ENCODE measurements at places on chromosomes 4 and X.

GRCh38 chrX:124042042-124042441 is 80.5 kb downstream of the STAG2 start:
- DNase-seq = no peak

DNA sequence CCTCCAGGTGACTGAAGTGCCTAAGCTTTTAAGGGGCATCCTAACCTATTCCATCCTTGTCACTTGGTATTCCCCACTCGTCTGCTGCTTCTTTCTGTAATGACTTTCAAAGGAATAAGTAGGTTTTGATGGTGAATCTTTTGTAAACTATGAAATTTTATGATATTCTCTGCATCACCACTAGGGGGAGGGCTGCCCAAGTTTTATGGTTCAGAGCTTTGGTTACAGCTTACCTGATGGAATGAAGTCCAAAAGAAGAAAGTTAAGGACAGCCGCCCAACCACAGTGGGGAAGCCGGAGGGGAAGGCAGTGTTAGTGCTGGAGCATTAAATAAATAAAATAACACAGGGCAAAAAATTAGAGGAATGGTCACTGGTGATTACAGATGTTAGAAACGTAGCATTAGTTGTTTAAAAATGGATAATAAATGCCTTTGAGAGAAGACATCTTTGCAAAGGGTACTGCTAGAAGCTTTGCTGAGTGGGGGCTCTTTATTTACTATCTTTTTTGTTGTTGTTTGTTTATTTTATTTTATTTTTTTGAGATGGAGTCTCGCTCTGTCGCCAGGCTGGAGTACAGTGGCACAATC is 204.9 kb downstream of the GBA3 start:
- no peak for DNase-seq

DNA sequence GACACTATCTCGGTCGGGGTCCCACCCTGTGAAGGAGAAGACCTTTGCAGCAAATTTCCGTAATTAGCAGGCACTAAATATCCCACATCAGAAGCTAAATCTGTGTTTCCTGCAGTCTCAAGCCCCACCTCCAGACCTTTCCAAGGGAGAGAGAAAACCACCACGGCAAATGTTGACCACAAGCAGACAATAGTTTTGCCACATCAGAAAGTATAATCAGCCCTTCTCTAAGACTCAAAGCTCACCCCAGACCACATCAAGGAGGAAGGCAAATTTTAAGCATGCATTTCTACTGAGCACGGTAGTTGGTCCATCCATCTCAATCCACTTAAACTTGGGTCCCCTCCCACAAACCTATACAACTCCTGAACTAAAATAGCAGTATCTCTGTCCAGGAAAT is 398.5 kb downstream of the GPM6A start:
- DNase-seq = no peak

DNA sequence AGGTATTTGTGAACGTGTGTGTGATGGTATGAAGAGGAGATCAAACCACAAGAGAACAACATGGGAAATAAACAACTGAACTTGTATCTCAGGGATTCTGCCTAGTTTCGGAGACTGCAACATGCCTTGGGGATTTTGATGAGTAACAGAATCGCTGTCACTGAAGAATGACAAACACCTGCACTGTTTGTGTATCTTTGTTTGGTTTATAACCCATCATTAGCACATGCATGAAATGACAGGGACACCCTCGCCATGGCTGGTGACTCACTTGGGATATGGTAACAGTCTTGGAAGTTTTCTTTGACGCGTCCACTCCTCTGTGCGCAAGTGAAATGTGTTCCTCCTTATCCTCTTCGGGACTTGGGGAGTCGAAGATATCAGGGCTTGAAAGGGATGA is 30.3 kb upstream of the MAP3K15 start:
- DNase-seq = no peak

DNA sequence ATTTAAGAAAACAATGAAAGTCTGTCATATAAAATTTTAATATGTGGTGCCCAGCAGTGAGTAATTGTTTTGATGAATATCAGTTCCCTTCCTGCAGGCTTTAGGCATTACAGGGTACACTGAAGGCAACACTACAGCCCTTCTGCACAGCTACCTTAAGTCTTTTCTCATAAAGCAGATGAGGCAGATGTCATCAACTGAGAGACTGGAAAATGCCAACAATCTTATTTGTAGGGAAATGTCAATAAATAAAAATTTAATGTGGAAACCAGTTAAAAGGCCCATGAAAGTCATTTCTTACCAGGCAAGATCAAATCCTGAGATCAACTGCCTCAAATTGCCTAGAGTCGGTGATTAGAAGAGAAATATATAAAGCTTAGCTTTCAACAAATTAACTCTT is 193.4 kb upstream of the NWD2 start:
- DNase-seq = no peak

- no peak for DNase-seq
Measured at GRCh38 chrX:14505648-14506047, 23.7 kb upstream of the GLRA2 start.

- no peak for DNase-seq
Measured at GRCh38 chr4:87109121-87109520, 111.3 kb downstream of the KLHL8 start.

DNA sequence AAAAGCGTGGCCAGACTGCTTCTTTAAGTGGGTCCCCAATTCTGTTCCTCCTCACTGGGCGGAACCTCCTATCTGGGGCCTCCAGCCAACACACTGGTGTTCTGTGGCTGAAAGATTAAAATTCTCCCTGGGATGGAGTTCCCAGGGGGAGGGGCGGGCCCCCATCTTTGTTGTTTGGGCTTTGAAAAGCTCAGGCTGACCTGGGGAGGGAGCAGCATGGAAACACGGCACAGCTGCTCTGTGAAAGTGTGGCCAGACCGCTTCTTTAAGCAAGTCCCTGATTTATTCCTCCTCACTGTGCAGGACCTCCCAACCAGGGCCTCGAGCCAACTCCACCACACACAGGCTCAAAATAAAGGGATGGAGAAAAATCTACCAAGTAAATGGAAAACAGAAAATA is 219.5 kb downstream of the TMEM47 start:
- no peak for DNase-seq

DNA sequence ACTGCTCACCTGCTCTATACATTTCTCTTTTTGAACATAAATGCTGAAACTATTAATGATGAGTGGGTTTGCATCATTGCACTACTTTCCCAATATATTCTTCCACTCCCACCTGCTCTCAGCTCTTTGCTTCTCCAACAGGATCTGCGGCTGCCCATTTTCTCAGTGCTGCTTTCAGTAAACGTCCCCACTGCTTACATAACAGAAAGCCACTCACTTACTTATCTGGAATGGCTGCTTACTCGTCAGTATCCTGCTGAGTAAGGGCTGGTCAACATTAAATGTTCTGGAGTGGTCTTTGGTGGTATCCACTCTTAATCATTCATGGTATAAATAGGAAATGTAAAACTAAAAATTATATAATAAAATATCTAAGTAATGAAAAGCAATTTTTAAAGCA is 112.8 kb upstream of the HPF1 start:
- no peak for DNase-seq

GRCh38 chrX:63967551-63967950 is 182.5 kb upstream of the ARHGEF9 start:
- DNase-seq = no peak

- no peak for DNase-seq
Measured at GRCh38 chrX:10015723-10016518, 48.8 kb downstream of the CLDN34 start.

DNA sequence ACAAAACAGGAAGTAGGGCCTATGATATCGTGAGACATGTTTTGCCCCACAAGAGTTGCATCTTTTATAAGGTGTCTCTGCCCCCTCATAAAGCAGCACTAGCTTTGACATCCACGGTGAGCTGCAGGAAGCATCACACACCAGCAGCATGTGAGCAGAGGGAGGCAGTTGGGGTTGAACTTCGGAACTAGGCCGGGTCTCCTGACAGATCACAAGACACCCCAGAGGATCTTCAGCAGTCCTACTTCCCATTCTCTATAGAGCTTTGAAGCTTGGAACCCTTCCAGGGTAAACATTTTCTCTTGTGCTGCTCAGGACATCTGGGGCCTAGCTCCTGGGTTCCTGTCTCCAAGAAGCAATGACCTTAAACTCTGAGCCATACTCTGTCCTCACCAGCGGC is 27.5 kb downstream of the YY2 start:
- no peak for DNase-seq

- DNase-seq = no peak
Measured at GRCh38 chr4:74549936-74550335, 105.0 kb downstream of the AREG start.

Measured in stimulated activated CD8-positive, alpha-beta memory T cell treated with anti-CD3 and anti-CD28 coated beads, Interleukin-15, amount 100 ng/mL, for 24 hours (primary cell).